ENCODE measurements at places on chromosomes 5 and 9. TPM values are rescaled to one million over a fixed set of nuclear protein-coding genes. Genes with fewer than 3 reads are reported as not detected.

The GPR151 gene
- total RNA-seq, result not detected

The AGXT2 gene
- not detected for total RNA-seq

The NR5A1 gene
- total RNA-seq, result not detected

The DAB2IP gene
- total RNA-seq, result not detected

The PCDHGC4 gene
- 0.84 TPM for total RNA-seq

The HTR4 gene
- not detected for total RNA-seq

The DCTN4 gene
- 108 TPM for total RNA-seq

The GABRA1 gene
- total RNA-seq, result not detected

The BTNL3 gene
- not detected for total RNA-seq
